ENCODE measurements at places on chromosomes 7 and 10.

GRCh38 chr7:2969398-2970306, 74.0 kb downstream of the CARD11 start:
- no peaks in the 10 kb centered on the region for H3K36me3 ChIP-seq
- no peak for DNase-seq
- H3K4me1 ChIP-seq: no peaks in the 10 kb centered on the region
- H3K27me3 ChIP-seq: no peaks in the 10 kb centered on the region
- no peak overlapping the region for H3K27ac ChIP-seq
- H3K4me3 ChIP-seq: no peak overlapping the region

DNA sequence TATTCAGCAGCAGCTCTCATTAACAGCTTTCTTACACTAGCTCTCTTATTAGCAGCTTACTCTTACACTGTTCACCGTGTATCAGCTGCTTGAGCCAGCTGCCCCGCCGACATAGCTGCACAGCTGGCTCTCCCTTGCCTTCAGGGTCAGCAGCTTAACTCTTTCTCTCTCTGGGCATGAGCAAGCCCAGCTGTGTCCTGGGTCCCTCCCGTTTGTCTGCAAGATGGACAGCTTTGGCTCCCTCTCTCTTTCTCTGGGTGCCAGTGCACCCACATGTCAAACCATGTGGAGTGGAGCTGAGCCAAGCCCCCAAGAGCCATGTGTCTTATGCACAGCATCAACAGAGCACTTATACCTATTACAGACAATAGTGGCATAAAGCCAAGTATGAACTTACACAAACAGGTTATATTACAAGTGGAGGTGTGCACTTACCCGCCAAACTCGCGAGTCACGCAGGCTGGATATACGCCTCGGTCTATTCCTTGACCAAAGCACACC, 35.7 kb upstream of the MTPAP start:
- DNase-seq: peak; percentile 58
- H3K36me3 ChIP-seq: no peaks in the 10 kb centered on the region
- no peak overlapping the region for H3K4me3 ChIP-seq
- no peaks in the 10 kb centered on the region for H3K4me1 ChIP-seq

DNA sequence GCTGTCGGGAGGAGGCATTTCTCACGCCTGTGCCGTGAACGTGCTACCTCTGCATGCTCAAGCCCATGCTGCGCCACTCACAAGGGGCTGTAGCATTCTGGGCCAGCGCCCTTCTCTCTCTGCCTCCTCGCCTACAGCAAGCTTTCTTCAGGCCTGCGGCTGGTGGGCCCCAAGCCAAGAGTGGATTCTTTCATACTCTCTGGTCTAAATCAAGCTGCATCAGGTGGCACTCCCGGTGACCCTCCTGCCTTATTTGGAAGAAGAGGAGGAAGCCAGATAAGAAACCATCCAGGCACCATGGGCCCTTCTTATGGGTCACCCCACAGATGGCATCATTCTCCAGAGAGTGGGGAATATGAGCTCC, 86.7 kb upstream of the DUSP5 start:
- no peaks in the 10 kb centered on the region for H3K36me3 ChIP-seq
- no peak overlapping the region for H3K4me3 ChIP-seq
- DNase-seq: no peak
- H3K27me3 ChIP-seq: no peaks in the 10 kb centered on the region

GRCh38 chr10:47024046-47024322, 112.8 kb downstream of the PTPN20 start:
- H3K27me3 ChIP-seq: no peaks in the 10 kb centered on the region
- H3K27ac ChIP-seq: no peak overlapping the region
- H3K4me1 ChIP-seq: no peaks in the 10 kb centered on the region
- no peaks in the 10 kb centered on the region for H3K36me3 ChIP-seq
- H3K4me3 ChIP-seq: no peak overlapping the region

GRCh38 chr7:41816111-41816510, 113.2 kb upstream of the INHBA start:
- no peak overlapping the region for H3K4me3 ChIP-seq
- no peaks in the 10 kb centered on the region for H3K4me1 ChIP-seq
- no peaks in the 10 kb centered on the region for H3K36me3 ChIP-seq
- DNase-seq: no peak

DNA sequence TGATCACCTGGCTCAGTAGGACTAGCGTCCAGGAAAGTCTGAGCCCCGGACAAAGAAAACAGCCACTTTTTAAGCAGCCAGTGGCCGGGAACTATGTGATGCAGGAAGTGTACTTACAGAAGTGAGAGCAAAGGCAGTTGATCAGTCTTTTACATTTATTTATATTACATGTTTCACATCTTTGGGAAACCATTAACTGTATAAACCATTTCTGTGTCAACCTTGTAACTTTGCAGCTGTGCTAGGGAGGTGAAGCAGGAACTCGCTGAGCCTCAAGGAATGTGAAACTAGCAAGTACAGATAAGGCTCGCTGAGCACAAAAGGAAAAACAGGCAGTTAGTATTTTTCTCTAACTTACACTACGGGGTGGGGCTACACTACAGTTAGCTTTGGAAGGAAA, 39.9 kb upstream of the HECW1 start:
- no peak for DNase-seq
- H3K4me1 ChIP-seq: peaks cover 2% of the 10 kb centered on the region
- no peaks in the 10 kb centered on the region for H3K27me3 ChIP-seq
- H3K4me3 ChIP-seq: no peak overlapping the region
- no peaks in the 10 kb centered on the region for H3K36me3 ChIP-seq
- H3K27ac ChIP-seq: no peak overlapping the region

GRCh38 chr10:12727832-12728215, 273.7 kb downstream of the CCDC3 start:
- H3K36me3 ChIP-seq: no peaks in the 10 kb centered on the region
- H3K27me3 ChIP-seq: no peaks in the 10 kb centered on the region
- H3K4me1 ChIP-seq: no peaks in the 10 kb centered on the region
- no peak overlapping the region for H3K27ac ChIP-seq

GRCh38 chr10:122173337-122173736, 97.8 kb upstream of the BTBD16 start:
- no peaks in the 10 kb centered on the region for H3K4me1 ChIP-seq
- no peaks in the 10 kb centered on the region for H3K27me3 ChIP-seq
- H3K4me3 ChIP-seq: no peak overlapping the region
- no peak overlapping the region for H3K27ac ChIP-seq

- H3K4me3 ChIP-seq: no peak overlapping the region
- no peak overlapping the region for H3K27ac ChIP-seq
- H3K36me3 ChIP-seq: no peaks in the 10 kb centered on the region
- H3K27me3 ChIP-seq: no peaks in the 10 kb centered on the region
- DNase-seq: peak; percentile 86
These were observed 470.7 kb downstream of the DNAJB6 start for GRCh38 chr7:157807510-157807909.

GRCh38 chr10:43121444-43121843, 16.8 kb upstream of the CSGALNACT2 start:
- no peaks in the 10 kb centered on the region for H3K4me1 ChIP-seq
- DNase-seq: no peak
- H3K36me3 ChIP-seq: no peaks in the 10 kb centered on the region
- no peak overlapping the region for H3K4me3 ChIP-seq

DNA sequence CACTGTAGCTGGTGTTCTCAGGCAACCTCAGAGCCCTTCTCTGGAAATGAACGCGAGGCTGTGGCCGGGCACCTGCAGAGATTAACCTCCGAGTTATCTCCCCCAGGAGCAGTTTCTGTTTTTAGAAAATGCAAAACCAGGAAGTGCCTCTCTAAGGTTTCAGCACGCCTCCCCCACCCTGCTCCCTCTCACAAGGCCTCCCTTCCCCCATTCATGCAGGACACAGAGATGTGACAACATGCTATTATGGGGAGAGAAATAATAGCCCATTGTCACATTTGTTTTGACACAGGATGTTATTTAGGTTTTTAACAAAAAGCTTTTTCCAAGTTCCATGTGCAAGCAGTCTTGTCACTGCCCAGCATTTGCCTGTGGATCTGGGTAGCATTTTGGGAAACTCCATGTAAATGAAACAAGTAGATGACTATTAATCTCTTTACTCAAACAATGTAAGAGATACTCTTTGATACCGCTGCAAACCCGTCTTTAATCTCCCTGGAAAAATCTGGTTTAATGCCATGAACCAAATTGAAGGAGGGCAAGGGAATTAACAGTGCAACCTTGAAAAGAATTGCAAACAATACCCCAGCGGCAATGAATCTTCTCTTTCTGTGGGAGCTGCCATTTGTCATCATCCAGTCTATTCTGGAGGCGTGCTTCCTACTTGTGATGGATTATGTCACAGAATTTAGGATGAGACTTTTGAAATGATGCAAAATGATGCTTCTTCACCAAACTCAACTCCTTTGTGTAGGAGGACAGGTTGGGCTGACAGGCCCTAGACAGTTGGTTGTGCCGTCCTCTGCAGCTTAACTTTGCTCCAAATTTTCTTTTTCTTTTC, 86.5 kb upstream of the NMT2 start:
- no peaks in the 10 kb centered on the region for H3K27me3 ChIP-seq
- no peak overlapping the region for H3K4me3 ChIP-seq
- peaks cover 17% of the 10 kb centered on the region for H3K4me1 ChIP-seq
- H3K36me3 ChIP-seq: no peaks in the 10 kb centered on the region
- H3K27ac ChIP-seq: peak overlapping the region; percentile 71

DNA sequence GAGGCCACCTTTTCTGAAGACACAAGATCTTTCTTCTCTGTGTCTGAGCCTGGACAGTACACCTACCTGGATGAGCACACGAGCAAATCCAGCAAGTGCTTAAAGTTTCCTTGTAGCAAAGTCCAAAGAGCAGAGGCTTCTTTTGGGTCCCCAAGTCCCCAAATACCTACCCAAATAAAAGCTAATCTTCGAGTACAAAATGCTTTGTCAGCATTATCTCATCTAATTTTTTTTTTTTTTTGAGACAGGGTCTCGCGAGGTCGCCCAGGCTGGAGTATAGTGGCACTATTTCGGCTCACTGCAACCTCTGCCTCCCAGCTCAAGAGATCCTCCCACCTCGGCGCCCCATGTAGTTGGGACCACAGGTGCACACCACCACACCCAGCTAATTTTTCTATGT, 24.6 kb downstream of the MYOF start:
- H3K27me3 ChIP-seq: no peaks in the 10 kb centered on the region
- H3K27ac ChIP-seq: peak overlapping the region; percentile 52
- DNase-seq: no peak

GRCh38 chr10:120980279-120981255, 129.4 kb downstream of the WDR11 start:
- H3K27ac ChIP-seq: no peak overlapping the region
- H3K4me3 ChIP-seq: no peak overlapping the region
- no peaks in the 10 kb centered on the region for H3K36me3 ChIP-seq
- peak; percentile 58 for DNase-seq

DNA sequence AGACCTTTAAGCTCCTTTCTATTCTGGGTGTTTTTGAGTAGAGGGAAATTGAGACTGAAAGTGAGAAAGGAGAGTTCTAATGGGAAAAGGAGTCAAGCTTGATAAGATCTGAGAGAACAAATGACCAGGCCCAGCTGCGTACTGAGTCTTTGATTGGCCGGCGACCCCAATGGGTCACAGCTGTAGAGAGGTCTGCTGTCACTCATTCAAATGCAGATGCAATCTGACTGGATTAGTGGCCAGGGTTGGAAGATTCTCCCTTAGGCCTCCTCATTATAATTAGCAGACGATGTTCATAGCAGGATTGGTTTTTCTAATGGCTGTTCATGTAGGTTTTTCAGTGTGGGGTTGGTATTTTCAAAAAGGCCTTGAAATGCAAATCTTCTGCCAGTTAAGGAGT, 127.2 kb upstream of the SLC25A13 start:
- H3K27ac ChIP-seq: no peak overlapping the region
- no peaks in the 10 kb centered on the region for H3K36me3 ChIP-seq

- H3K27ac ChIP-seq: no peak overlapping the region
- peaks cover 3% of the 10 kb centered on the region for H3K4me1 ChIP-seq
- DNase-seq: peak; percentile 26
- H3K4me3 ChIP-seq: no peak overlapping the region
- H3K36me3 ChIP-seq: no peaks in the 10 kb centered on the region
These were observed 148.7 kb upstream of the GPR26 start for GRCh38 chr10:123517426-123517825.

GRCh38 chr10:67221939-67222494, 296.2 kb downstream of the LRRTM3 start:
- H3K4me3 ChIP-seq: no peak overlapping the region
- H3K27me3 ChIP-seq: no peaks in the 10 kb centered on the region
- H3K27ac ChIP-seq: no peak overlapping the region
- H3K36me3 ChIP-seq: no peaks in the 10 kb centered on the region

DNA sequence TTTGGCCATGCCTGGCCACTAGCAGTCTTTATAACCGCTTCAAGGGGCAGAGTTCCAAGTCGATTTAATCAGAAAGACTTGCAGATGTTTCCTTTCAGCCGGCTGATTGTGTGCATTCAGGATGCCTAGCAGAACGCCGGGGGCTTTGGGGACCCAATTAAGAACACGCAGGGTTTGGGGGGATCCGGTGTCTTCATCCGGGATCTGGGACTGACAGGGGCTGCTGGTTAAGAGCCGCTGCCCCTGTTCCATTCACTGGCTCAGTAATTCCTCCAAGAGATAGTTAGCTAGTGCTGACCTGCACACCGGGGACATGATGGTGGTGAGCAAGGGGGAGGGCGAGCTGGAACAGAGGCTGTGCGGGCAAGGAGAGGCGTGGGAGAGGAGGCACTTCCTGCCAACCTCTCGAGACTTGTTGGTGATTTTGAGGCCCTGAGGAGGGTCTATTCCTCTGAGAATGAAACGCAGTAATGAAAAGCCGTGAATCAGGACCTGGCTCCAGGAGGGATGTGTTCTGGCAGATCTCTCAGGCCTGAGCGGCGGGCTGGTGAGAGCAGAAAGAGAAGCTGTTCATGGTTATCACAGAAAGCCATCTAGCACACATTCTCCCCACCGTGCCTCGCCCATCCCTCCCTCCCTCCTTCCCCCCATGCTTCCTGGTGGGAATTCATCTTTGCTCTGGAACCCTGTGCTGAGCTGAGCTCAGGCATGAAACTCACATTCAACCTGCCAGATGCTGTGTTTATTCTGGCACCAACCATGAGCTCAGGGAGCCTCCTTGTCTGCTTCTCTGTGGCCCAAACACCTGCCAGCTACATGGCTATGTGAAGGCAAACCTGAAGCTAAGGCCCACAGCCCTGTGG, 152.0 kb downstream of the CCDC3 start:
- no peaks in the 10 kb centered on the region for H3K27me3 ChIP-seq
- DNase-seq: no peak
- no peaks in the 10 kb centered on the region for H3K36me3 ChIP-seq
- H3K4me1 ChIP-seq: no peaks in the 10 kb centered on the region

DNA sequence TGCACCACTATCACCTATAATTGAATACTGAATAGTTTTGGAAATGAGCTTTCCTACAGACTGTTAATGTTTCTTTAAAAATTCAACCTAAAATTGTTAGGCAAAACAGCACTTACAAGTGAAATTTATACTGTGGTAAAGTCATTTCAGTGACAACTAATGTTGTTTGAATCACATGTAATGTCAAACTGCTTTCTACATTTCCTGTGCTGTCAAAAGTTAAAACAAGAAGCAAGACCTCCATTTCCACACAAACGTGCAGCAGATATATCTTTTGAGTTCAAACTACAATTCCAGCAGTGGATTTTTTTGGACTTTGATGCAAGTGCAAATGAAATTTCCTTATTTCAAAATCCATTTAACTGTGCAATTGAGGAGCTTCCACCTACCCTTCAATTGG, 199.8 kb downstream of the RNLS start:
- H3K4me3 ChIP-seq: no peak overlapping the region
- H3K27me3 ChIP-seq: no peaks in the 10 kb centered on the region
- H3K36me3 ChIP-seq: no peaks in the 10 kb centered on the region
- no peak for DNase-seq
- no peak overlapping the region for H3K27ac ChIP-seq

- no peak overlapping the region for H3K27ac ChIP-seq
- DNase-seq: peak; percentile 25
- H3K4me3 ChIP-seq: no peak overlapping the region
- no peaks in the 10 kb centered on the region for H3K4me1 ChIP-seq
These were observed 21.9 kb downstream of the FRA10AC1 start for GRCh38 chr10:93680412-93681047.

Measured in mesendoderm (in vitro differentiated cells).